ENCODE measurements at places on chromosomes 13 and 19.

DNA sequence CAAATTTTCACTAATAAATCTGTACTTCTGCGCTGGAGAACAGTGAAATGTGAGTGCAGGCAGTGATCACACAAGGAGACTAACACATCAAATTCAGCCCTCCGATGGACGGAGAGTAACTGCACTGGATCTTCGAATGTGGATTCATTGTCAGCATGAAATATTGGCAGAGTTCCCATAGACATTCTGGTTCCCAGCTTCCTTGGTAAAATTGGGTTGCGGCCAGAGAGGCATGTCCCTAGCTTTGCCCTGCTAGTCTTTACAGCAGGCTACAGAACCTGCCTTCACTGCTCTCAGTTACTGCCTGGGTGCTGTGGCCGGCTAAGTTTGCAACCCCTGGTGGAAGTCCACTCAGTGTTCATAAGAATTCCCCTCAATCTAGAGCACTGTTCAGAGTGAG lies 32.3 kb upstream of the UQCRFS1 start:
- DNase-seq: no peak

DNA sequence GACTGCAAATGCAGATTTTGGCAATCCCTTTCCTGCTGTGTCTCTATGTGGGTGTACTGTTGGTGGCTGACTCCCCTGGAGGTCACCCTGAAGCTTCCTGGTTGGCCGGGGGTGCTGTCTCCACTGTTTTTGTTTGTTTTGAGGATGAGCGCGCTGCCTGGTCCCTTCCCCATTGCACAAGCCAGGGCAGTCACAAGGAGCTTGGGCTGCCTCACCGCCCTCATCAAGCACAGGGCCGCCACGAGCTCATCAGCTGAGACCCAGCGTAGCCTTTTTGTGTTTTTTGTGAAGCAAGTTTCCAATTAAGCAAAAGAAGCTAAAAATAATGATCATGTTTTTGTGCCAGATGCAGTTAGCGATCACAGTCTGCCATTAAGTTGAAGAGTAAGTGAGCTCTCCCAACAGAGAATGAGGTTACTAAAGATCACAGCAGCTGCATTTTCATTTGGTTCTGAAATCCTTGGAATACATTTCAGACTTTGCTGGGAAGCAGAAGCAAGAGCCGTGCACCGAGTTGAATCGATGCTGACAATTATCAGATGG lies 57.8 kb downstream of the GGACT start:
- no peak for DNase-seq

DNA sequence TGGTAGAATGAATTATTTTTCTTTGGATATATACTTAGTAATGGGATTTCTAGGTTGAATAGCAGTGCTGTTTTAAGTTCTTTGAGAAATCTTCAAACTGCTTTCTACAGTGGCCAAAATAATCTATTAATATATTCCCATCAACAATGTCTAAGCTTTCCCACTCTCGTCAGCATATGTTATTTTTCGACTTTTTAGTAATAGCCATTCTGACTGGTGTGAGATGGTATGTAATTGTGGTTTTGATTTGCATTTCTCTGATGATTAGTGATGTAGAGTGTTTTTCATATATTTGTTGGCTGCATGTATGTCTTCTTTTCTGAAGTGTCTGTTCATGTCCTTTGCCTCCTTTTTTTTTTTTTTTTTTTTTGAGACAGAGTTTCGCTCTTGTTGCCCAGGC lies 90.2 kb upstream of the CSNK1A1L start:
- no peak for DNase-seq

GRCh38 chr19:27744926-27745768 lies 1467.8 kb downstream of the UQCRFS1 start:
- DNase-seq: no peak

GRCh38 chr19:1286487-1287353 lies 1.0 kb downstream of the EFNA2 start:
- no peak for DNase-seq
